H54 (cell line): ENCODE measurements at places on chromosomes 2 and 18.

GRCh38 chr18:27838225-27838624 lies 338.7 kb downstream of the CDH2 start:
- no peak for DNase-seq

GRCh38 chr2:127196998-127197397 lies 23.1 kb downstream of the CYP27C1 start:
- no peak for DNase-seq

DNA sequence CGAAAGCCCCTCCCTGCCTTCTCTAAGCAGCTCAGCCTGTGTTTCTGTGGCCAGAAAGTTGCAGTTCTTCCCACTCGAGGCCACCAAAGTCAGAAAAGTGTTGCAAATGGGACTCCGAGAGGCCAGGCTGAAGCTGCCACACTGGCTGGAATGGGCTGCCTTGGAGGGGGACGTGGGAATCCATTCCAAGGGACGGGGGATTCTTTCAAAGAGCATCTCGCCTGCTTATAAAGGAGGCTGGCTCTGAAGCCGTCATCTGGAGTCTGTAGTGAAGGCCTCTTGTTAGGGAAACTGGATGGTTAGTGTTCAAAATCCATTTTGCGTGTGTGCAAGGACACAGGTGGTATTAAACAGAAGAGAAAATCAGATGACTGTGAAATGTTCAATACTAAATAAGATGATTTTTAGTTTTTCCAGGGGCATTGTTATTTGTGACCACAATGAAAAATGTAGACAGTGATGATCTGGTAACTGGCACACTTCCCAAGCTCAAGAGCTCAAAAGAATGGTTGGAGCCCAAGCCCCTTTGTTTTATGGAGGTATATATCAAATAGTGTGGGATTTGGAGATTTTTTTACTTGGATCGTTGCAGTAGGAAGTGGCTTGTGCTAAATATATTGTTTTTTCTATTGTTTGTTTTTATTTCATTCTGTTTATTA lies 782 bp downstream of the FAM228B start:
- DNase-seq, result peak; percentile 29

DNA sequence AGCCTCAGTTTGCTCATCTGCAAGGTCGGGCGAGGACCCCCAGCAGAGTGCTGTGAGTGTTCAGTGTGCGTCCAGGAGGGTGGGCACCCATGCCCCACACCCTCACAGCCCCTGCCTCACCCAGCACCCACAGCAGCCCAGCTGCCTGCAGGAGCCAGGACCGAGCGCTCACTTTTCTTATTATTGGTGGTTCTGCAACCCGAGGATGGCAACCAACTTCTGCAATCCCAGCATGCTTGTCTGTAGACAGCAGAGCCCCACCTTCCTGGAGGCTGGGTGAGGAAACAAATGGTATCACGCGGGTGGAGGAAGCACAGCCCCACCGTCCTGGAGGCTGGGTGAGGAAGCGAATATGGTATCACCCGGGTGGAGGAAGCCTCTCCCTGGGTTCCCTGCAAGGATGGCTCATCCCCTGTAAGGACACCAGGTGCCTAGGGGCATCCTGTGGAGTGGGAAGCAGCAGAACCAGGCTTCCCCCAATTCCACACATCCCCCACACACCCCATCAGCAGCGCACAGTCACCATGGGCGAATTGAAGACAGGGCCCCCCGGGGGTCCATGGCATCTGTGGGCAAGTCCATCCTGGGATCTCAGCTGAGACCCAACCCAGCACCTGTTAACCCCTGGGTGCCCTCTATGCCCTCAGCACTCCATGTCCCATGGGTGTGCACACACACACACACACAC lies 220.5 kb upstream of the RAB6C start:
- DNase-seq, result no peak

DNA sequence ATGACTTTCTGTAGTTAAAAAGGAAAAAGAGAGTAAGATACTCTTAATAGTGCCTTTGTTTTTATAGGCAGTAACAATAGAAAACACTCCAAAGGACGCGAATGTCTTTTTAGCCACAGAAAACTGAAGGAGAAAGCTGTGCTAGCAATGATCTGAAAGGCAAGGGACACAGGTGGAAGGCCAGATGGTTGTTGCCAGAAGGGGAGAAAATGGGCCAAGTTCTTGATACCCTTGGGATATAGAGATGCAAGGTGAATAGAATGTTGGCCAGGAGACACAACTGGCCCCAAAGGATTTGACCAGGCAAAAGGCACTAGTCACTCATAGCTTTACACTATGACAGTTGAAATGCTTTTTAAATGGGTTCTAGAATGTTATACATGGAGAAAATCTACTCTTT lies 180.0 kb downstream of the NRXN1 start:
- no peak for DNase-seq
